Stimulated activated CD4-positive, alpha-beta T cell treated with anti-CD3 and anti-CD28 coated beads, TNF-alpha, amount 100 ng/mL, for 1 hour (primary cell): ENCODE measurements at places on chromosomes 3 and 15.

DNA sequence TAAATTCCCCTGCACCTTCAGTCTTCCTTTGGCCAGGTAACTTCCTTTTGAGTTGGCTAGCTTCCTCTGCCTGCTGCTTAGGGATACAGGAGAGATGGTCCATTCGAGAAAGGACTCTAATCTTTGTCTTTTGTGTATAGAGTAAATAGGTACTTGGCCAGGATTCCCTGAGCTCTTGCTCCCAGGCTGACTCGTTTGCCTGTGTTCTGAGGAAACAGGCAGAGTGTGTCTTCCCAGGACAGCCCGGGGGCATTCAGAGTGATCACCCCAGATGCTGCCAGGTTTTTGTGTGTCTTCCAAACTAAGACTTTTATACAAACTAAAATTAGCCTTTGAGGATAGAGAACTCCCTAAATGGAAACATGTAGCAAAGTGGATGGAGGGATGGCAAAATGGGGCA lies 39.5 kb downstream of the TMEM108 start:
- no peak for DNase-seq

DNA sequence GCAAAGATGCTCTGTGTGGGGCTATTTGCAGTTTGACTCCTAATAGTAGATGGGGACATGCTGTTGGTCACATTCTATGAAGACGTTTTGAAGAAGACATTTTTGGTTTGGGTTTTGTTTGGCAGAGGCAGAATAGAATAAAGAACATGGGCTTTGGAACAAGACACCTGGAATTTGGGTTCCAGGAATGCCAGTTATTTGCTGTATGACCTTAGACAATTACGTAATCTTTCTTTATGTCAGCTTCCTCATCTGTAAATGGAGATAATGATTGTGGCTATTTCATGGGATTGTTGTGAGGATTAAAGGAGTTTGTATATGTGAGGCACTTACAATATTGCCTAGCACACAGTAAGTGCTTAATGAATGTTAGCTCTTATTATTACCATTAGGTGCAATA lies 91.6 kb downstream of the MESD start:
- DNase-seq = no peak

- no peak for DNase-seq
Observed at GRCh38 chr3:9388142-9388541, 9.3 kb upstream of the SETD5 start.

DNA sequence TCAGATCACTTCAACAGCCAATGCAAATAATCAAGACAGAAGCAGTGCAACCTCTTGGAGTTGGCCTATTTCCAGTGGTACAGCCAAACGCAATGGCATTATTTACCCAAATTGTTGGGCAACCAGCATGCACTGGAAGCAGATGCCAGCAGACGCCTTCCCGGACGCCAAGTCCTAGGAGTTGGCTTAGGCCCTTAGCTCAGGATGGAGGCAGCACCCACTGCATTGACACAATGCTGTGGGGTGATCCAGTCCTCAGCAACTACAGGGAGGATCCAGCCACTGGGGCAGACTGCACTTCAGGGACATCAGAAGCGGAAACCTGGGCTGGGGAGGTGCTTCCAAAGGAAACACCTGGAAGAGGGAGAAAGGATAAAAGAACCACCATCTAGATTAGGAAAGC lies 290.4 kb downstream of the FAM43A start:
- DNase-seq = no peak

- no peak for DNase-seq
Observed at GRCh38 chr15:74400915-74401757, 32.6 kb downstream of the SEMA7A start.

- DNase-seq = peak; percentile 25
Observed at GRCh38 chr3:192917404-192918274, at the start of gene MB21D2. Gene MB21D2 (minus strand): TSS chr3:192917856. CDS start chr3:192917840, 16 bp downstream.

DNA sequence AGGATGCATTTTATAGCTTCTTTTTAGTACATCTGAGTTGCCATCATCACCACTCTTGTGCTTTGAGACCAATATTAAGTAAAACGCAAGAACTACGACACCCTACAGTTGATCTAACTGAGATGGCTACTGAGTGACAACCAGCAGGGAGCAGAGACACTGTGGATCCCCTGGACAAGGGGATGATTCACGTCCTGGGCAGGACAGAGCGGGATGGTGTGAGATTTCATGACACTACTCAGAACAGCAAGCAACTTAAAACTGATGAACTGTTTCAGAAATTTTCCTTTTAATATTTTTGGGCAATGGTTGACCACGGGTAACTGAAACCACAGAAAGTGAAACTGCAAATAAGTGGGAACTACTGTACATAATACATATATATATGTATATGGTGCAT lies 299.2 kb downstream of the ADAMTS17 start:
- no peak for DNase-seq

DNA sequence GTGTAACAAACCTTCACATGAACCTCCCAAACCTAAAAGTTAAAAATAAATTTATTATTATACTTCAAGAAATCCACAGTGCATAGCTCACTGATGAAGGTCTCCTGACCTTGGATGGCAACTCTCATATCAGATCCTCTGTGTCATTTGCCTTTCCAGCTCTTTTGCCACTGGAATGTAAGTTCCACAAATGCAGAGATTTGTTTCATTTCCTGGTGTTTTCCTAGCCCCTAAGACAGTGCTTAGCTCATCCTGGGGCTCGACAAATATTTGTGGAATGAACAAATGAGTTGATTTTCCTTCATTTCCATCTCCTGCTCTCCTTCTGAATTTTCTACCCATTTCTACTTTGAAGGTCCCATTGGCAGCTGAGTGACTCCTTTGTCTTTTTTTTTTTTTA lies 56.0 kb downstream of the FRMD4B start:
- no peak for DNase-seq

DNA sequence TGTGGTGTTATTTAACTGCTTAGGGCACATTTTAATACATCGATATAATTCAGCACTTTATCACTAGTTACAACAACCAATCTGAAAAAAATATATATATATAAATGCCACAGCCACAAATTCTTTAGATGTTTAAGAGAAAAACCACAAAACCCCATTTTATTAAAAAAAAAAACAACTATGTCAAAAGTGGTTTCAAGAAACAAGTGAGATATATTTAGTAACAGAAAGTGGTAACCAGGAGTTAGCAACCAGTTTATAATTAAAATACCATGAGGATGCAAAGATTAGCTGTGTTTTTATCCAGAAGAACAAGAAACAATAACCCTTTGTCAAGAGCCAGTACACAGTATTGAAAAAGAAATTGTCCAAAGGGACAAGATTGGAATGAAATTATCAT lies 14.8 kb upstream of the DIPK2A start:
- DNase-seq = no peak

DNA sequence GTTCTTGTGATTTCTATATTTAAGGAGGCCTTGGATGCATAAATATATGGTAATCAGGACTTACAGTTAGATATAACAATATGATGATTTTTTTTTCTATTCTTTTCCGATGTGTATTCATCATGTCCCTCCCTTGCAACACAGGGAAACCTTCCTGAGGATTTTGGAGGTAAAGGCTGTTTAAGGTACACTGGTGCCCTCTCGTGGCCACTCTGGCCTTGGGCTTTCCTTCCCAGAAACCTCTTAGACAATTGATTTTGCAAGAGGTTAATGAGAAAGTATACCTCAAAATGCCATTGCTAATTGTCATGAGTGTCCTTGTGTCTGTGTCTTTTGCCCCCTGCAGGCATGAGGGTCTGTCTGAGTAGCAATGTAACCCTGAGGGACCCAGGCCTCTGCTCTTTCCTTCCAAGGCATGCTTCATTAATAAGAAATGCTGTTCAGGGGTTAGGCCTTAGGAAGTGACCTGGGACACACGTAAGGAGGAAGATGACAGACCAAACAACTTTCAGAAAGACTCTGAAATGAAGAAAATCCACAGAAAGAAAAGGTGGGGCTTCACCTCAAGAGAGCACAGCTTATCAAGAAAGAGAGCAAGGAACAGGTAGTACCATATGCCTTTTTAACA lies 70.3 kb upstream of the PPP2R3A start:
- DNase-seq = no peak

DNA sequence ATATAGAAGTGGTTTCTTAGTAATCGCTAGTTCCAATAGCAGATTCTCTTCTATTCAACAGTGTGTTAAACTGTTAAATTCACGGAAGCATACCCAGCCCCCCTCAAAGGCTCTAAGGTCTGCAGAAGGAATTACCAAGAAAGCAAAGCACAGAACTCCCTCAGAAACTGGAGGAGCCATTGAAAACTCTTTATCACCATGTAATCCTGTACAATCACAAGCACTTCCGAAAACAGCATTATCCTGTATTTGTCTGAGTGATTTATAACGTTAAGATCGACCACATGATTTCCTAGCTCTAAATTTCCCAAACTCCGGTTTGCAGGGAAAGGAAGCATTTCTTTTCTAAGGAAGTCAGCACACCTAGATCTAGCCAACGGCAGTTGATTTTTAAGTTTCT lies 20.0 kb downstream of the MYO1E start:
- no peak for DNase-seq

GRCh38 chr3:118811236-118811732 lies 223.4 kb downstream of the IGSF11 start:
- DNase-seq = no peak

- no peak for DNase-seq
Observed at GRCh38 chr15:98745650-98746374, 97.5 kb downstream of the IGF1R start.

- DNase-seq = no peak
Observed at GRCh38 chr3:47907784-47908183, 104.8 kb downstream of the DHX30 start.

- no peak for DNase-seq
Observed at GRCh38 chr3:63126530-63126929, 151.6 kb upstream of the SYNPR start.

GRCh38 chr3:182384221-182384620 lies 409.1 kb upstream of the ATP11B start:
- no peak for DNase-seq

DNA sequence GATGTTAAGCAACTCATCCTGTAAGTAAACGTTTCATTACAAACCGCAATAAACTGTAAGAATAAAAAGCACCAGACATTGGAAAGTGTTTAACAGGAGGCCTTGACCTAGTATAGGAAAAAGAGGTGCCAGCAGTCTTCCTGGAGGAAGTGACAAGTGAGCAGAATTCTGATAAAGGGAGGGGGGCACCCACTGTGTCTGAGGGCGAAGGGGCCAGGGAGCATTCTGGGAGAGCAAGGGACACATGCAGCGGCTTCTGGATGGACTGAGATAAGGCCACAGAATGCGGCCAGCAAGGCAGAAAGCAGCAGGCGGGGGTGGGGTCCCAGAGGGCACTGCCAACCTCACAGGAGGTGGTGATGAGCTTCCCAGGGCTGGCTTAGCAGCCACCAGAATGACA lies 80.2 kb downstream of the MTHFS start:
- no peak for DNase-seq

DNA sequence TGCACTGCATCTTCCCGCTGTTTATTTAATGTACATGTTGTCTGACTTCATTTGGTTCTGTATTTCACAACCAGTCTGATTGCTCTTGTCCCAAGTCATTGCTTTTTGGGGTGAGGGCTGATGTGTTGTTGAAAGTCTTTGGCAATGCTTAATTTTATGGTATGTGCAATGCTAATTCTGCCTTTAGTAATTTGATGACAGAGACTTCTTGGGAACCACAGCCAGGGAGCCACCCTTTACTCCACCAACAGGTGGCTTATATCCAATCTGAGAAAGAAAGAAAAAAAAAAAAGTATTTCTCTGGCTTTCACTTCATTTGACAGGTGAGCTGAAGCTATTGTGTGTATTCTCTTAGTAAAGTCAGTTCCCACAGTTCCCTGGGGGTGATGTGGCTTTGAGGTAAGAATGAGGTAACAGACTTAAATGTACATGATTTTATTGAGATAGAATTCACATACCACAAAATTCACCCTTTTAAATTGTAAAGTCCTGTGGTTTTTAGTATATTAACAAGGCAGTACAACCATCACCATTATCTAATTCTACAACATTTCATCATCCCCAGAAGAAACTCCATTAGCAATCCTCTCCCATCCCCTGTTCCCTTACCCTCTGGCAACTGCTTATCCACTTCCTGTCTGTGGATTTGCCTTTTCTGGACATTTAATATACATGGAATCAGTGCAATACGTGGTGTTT lies 97.3 kb downstream of the SLCO3A1 start:
- DNase-seq = no peak

DNA sequence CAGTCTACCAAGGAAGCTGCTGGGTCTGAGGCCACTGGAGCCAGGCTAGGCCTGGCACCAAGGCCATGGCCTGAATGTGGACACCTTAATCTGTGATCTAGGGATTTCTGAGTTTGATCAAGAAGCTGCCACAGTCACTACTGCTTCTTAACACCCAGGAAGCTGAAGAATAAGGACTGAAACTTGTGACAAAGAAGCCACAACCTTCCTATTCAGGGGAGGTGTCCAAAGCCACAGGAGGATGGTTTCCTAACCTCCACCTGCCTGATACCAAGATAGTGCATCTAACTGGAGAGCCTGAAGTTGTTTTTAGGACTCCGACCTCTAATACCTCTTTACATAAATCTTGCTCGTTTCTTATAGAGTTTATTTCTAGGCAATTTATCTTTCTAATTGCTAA lies 5.5 kb upstream of the ANO10 start:
- DNase-seq = no peak

- no peak for DNase-seq
Observed at GRCh38 chr3:30707825-30708224, 101.4 kb downstream of the TGFBR2 start.

GRCh38 chr3:61875046-61875844 lies 313.9 kb downstream of the PTPRG start:
- no peak for DNase-seq
